Neural progenitor cell (in vitro differentiated cells): ENCODE measurements at places on chromosomes 7 and 10. TPM values are rescaled to one million over a fixed set of nuclear protein-coding genes. Genes with fewer than 3 reads are reported as not detected.

GRCh38 chr10:110269374-110270318 lies 35.1 kb downstream of the SMNDC1 start:
- DNase-seq: no peak
- H3K4me3 ChIP-seq: no peak overlapping the region
- H3K4me1 ChIP-seq: peaks cover 14% of the 10 kb centered on the region
- H3K36me3 ChIP-seq: no peaks in the 10 kb centered on the region
- H3K27ac ChIP-seq: no peak overlapping the region
- H3K27me3 ChIP-seq: no peaks in the 10 kb centered on the region

GRCh38 chr7:148884299-148885022 lies 370 bp upstream of the EZH2 start:
- peak overlapping the region; percentile 91 for H3K4me3 ChIP-seq
- DNase-seq: peak; percentile 96
- peaks cover 14% of the 10 kb centered on the region for H3K4me1 ChIP-seq
- peak overlapping the region; percentile 94 for H3K27ac ChIP-seq
- H3K27me3 ChIP-seq: no peaks in the 10 kb centered on the region

- H3K27me3 ChIP-seq: no peaks in the 10 kb centered on the region
- H3K36me3 ChIP-seq: no peaks in the 10 kb centered on the region
- no peak overlapping the region for H3K4me3 ChIP-seq
- H3K4me1 ChIP-seq: peaks cover 3% of the 10 kb centered on the region
Measured at GRCh38 chr10:106872176-106872575, 292.3 kb downstream of the SORCS1 start.

- DNase-seq: no peak
- no peaks in the 10 kb centered on the region for H3K27me3 ChIP-seq
- no peaks in the 10 kb centered on the region for H3K4me1 ChIP-seq
- H3K4me3 ChIP-seq: no peak overlapping the region
- no peaks in the 10 kb centered on the region for H3K36me3 ChIP-seq
- H3K27ac ChIP-seq: no peak overlapping the region
Measured at GRCh38 chr7:155618708-155619633, 25.5 kb upstream of the RBM33 start.

GRCh38 chr10:127882801-127883459 lies 9.8 kb downstream of the CLRN3 start:
- H3K4me3 ChIP-seq: no peak overlapping the region
- H3K36me3 ChIP-seq: no peaks in the 10 kb centered on the region
- no peaks in the 10 kb centered on the region for H3K4me1 ChIP-seq
- H3K27ac ChIP-seq: no peak overlapping the region

WDR91 gene
- 5.4 and 7.2 TPM in 2 replicates for total RNA-seq

GRCh38 chr7:91988213-91988612 lies 47.6 kb downstream of the AKAP9 start:
- H3K27ac ChIP-seq: no peak overlapping the region
- no peak for DNase-seq
- peaks cover 6% of the 10 kb centered on the region for H3K36me3 ChIP-seq
- H3K4me3 ChIP-seq: no peak overlapping the region
- H3K4me1 ChIP-seq: no peaks in the 10 kb centered on the region
- no peaks in the 10 kb centered on the region for H3K27me3 ChIP-seq

DNA sequence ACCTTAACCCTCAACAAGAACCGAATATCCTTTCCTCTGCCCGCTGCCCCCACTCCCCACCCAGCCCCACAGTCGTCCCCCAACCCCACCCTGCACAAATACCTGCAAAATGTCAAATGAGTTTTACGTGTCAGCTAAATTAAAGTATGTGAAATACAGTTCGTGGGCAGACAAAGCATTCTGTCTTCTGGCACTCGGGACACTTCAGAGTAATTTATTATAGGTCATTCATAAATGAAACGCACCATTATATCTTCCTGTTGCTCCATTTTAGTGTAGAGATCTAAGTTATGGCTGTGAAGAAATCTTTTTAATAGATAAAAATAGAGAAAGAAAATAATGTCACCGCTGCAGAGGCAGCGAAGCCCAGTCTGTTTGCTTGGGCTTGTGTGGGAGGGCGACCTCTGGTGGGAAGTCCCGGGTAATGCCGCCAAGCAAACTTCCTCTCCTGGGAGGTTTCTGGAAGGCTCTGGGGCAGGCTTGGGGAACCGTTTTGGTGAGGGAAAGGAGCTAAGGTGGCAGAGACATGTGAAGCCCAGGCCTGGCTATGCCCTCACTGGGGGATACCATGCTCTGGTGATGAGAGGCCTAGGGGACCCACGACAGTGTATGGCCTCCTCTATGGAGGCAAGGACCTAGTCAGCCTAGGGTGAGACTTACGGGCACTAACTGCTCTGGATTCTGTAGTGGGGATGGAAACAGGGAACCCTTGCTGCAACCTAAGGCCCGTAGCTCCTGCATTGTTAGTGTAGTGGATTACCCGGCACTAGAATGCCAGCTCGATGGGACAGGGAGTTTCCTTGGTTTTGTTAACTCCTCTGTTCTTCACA lies 604.9 kb downstream of the LRMDA start:
- DNase-seq: peak; percentile 69
- peaks cover 34% of the 10 kb centered on the region for H3K4me1 ChIP-seq
- no peaks in the 10 kb centered on the region for H3K36me3 ChIP-seq
- H3K27ac ChIP-seq: no peak overlapping the region

GIMAP4 gene
- not detected in 2 replicates for total RNA-seq

DNA sequence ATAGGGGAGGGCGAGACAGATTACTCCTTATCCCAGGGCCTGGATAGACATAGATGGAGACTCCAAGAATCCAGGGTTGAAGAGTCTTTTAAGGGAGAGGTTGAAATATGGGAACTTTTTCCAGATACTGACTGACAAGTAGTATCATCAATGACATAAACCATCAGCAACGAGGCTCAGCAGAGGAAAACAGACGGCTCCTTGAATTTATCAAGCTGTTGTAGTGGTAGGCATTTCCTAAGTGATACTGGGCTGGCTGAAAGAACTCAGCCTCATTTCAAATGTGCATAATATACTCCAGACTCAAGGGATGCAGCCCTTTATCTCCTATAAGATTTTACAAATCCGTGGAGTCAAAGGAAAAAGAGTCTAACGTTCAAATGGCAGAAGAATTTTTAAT lies 150.5 kb downstream of the FANK1 start:
- H3K36me3 ChIP-seq: no peaks in the 10 kb centered on the region
- DNase-seq: no peak
- H3K27ac ChIP-seq: no peak overlapping the region
- H3K4me3 ChIP-seq: no peak overlapping the region

DNA sequence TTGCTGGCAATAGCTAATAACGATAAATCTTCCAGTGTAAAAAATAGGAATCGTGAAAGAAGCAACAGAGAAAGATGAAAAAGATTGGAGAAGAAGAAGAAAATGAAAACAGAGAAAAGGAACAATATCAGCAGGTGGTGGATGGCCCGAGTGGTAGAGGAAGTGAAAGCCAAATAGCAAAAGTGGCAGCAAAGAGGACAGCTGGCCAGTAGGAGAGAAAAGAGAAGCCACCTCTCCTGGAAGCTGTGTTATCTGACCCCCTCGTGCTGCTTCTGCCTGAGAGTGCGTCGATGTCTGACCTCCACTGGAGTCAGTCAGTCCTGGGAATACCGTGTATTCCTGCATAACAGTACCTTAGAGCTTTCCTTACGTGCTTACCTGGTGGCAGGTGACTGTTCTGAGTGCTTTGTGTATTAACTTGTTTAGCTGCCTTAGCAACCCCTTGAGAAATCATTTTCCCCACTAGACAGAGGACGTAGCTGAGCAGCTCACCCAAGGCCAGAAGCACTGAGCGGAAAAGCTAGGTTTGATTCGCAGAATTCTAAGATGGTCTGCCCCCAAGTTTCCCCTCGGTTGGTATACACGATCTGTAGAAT lies 88.3 kb downstream of the CHN2 start:
- H3K27ac ChIP-seq: no peak overlapping the region
- no peak overlapping the region for H3K4me3 ChIP-seq
- H3K27me3 ChIP-seq: peaks cover 21% of the 10 kb centered on the region
- no peaks in the 10 kb centered on the region for H3K36me3 ChIP-seq

MET gene
- total RNA-seq: 7.0 and 8.4 TPM in 2 replicates

AMPH gene
- 21.2 and 22.8 TPM in 2 replicates for total RNA-seq

LMTK2 gene
- total RNA-seq: 14.1 and 18.0 TPM in 2 replicates

DNA sequence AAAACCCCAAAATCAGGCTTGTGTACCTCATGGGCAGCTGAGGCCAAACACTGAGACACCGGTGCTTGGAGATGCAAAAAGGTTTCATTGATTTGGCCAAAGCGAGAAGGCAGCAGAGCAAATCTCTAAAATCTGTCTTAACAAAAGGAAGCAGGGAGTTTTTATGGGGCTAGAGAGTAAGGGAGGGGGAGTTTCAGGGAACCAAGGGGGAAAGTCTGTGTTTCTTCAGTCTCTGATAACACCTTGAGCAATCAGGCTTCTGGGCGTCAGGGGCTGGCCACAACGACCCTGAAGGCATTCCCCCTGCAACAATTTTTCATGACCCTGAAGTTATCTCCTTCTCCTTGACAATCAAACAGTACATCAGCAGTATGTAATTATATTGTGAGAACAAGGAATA lies 2.7 kb upstream of the ZNF786 start:
- H3K36me3 ChIP-seq: peaks cover 4% of the 10 kb centered on the region
- DNase-seq: no peak
- no peaks in the 10 kb centered on the region for H3K27me3 ChIP-seq
- no peaks in the 10 kb centered on the region for H3K4me1 ChIP-seq
- H3K4me3 ChIP-seq: no peak overlapping the region

GRCh38 chr10:104031631-104032030 lies 54.0 kb downstream of the COL17A1 start:
- no peak overlapping the region for H3K4me3 ChIP-seq
- DNase-seq: no peak
- no peaks in the 10 kb centered on the region for H3K36me3 ChIP-seq
- no peaks in the 10 kb centered on the region for H3K27me3 ChIP-seq

DNA sequence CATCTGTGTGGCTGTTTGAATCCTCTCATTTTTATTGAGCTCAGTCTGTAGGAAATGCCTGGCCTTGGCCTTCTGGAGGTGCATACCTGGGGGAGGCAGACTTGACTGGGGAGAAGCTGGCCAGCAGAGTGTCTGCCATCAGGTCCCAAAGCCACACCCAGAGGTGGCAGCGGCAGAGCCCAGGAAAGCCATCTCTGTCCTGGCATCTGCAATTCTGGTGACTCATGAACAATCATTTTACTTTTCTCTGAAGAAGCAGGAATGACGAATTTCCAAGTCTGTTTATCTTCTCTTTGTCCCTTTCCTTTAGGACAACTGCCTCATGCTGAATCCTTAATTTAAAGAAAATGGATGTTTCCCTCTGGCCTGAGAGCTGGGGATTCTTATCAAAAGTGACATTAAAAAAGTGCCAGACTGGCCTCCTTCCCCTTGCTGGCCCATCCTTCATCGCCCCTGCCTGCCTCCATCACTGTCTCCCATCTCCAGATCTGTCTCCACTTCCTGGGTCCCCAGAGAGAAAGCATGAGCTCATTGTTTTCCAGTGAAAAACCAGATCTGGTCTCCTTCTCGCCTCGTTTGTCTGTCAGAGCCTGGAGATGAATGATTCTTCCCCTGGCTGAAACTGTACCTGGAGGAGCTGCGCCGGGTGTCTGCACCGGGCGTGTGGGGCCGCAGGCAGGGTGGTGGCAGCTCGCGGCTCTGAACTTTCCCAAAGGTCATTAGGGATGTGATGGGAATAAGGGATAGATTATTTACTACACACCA lies 124.5 kb downstream of the TMEM178B start:
- DNase-seq: no peak
- no peak overlapping the region for H3K27ac ChIP-seq
- peaks cover 23% of the 10 kb centered on the region for H3K4me1 ChIP-seq
- H3K36me3 ChIP-seq: no peaks in the 10 kb centered on the region
- no peaks in the 10 kb centered on the region for H3K27me3 ChIP-seq

DNA sequence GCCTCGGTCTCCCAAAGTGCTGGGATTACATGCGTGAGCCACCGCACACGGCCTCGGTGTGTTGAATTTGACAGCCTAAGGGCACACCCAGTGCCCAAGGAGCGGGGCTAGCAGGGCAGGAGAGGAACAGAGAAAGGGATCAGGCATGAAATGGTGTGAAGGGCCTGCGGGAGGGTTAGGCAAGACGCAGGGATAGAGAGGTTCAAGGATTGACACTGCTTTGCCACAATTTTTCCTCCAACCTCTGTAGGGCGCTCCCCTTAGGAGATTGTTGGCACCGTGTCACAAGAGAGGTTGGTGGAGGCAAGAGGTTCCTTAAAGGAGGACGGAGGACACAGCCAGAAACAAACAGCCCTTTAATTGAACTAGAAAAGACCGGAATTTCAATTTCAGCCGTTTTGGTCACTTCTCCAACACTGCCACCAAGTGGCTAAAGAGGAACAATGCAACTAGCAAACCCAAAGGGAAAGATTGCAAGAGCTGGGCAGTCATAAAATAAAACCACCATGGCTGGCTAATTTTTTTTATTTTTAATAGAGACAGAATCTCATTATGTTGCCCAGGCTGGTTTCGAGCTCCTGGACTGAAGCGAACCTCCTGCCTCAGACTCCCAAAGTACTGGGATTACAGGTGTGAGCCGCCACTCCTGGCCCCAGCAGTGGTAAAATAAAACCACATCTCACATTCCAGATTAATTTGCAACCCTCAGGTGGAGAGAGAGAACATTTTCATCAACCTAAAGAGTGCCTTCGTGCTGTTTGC lies 6.9 kb upstream of the CREB3L2 start:
- H3K27ac ChIP-seq: no peak overlapping the region
- H3K36me3 ChIP-seq: no peaks in the 10 kb centered on the region
- H3K27me3 ChIP-seq: no peaks in the 10 kb centered on the region
- H3K4me1 ChIP-seq: no peaks in the 10 kb centered on the region

GRCh38 chr10:98528805-98529183 lies 82.1 kb upstream of the HPS1 start:
- peaks cover 20% of the 10 kb centered on the region for H3K4me1 ChIP-seq
- H3K27me3 ChIP-seq: no peaks in the 10 kb centered on the region
- no peak overlapping the region for H3K4me3 ChIP-seq
- H3K36me3 ChIP-seq: no peaks in the 10 kb centered on the region
- no peak for DNase-seq
- no peak overlapping the region for H3K27ac ChIP-seq
